Erythroblast (primary cell): ENCODE measurements at places on chromosomes 3 and 15.

DNA sequence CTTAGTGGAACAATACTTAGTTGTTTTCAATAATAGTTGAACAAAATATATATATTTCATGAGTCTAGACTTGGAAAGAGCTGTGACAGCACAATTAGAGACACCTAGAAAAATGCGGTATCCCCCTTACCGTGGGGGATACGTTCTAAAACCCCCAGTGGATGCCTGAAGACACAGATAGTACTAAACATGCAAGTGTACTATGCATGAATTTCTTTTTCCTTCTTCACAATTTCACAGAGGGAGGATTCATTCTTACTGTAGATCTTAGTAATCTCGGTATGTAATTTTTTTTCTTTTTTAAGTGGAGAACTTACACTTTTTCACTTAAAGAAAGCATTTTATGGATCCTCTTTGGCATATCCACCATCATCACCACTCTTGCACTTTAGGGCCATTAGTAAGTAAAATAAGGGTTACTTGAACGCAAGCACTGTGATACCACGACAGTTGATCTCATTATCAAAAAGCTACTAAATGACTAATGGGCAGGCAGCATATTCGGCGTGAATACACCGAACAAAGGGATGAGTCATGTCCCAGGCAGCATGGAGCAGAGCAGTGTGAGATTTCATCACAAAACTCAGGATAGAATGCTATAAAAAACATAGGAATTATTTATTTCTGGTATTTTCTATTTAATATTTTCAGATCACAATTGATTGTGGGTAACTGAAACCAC is 72.3 kb upstream of the ZNF280D start:
- DNase-seq: peak; percentile 17

DNA sequence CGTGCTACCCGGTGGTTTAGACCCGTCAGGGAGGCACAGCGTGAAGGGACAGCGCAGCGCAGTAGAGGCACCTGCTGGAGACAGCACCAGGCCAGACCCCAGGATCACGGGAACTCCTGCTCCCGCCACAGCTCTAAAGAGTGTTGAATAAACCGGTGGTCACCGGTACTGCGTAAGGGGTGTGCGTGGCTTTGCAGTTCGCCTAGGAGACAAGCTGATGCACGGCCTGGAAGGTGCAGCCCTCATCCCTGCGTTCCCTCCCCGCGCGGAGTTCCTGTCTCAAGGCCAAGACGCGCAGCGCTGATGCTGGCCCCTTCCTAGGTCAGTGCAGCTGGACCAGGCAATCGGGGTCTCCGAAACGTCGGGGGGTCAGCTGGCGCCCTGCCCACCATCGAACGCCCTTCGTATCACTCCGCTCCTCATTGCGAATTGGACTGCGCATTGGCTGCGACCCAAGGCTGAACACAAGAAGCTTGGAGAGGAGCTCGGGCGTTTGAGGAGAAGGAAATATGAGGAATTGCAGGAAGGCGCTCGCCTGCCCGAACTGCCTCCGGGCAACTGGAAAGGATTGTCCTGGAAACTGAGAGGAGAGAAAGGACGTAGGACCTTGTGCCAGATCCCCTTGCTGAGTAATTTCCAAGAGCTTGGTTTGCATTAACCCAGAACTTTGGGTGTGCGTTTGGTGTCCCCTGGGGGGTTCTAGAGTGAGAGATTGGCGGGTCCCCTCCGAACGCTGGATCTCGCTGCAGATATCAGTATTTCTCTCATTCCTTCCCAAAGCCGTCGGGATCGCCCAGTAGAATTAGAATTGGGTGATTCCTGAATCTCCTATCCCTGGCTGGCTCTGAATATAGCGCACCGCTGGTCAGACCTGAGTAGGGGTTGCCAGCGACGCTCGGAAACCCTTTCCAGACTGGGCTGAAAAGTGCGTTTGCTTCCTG is 2.3 kb upstream of the SOX14 start:
- DNase-seq: no peak

GRCh38 chr3:127729556-127730056 is 56.9 kb downstream of the ABTB1 start:
- no peak for DNase-seq

DNA sequence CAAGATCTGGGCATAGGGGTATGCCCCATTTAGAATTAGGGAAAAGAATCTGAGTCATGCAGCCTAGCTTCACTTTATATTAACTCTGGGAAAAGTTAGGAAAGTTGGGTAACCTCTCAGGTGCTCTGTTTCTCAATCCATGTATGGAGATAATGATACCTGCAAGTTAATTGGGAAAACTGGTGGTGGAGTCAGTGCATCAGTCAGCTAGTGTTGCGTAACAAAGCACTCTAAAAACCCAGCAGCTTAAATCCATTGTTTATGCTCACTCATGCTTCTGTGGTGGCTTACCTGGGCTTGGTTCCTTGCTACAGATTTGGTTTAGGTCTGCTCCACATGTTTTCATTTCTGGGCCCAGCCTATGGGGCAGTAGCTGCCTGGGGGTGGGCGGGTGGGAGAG is 91.0 kb downstream of the SMAD3 start:
- DNase-seq: no peak

DNA sequence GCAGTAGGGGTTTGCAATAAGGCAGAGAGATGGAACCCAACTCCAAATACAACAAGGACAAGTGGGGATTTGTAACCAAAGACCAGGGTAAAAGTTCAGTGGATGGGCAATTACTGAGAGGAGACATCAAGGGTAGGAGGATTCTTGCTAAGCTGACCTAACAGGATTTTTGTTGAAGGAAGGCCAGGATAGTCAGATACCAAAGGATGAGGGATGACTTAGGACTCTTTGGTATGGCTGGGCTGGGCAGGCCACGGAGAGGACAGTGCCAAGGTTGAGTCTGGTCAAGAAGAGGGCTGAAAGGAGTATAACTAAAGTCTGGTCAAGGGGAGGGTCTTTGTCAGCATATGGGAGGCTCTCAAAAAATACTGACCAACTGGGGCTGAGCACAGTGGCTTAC is 85.3 kb upstream of the UBE2E2 start:
- no peak for DNase-seq

- no peak for DNase-seq
These were observed 363.4 kb upstream of the C2CD4B start for GRCh38 chr15:62528505-62528904.

GRCh38 chr3:13514639-13515435 is 34.1 kb upstream of the FBLN2 start:
- DNase-seq: no peak

DNA sequence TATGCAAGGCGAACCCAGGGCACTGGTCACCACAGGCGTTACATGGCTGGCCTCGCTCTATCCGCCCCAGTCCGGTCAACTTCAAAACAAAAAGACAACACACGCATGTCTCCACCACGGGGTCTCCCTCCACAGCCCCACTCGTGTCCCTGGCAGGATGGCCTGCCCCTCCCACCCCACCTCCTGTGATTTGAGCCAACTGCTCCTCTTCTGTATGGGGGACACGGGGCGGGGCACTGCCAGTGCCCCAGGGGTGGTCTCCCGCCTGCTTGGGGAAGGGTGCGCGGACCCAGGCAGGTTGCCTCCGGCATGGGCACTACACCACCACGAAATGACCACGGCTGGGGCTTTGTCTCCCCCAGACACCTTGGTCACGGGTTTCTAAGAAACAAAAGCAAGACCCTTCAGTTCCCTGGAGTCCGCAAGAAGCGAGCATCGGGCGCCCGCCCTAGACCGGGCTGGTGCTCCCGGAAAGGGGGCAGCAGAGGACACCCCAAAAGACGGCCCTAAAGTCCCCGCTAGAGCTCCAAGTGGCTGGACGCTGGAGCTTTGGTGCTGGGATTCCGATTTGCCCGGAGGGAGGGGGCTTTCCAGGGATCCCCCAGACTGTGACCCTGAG is 219.3 kb upstream of the PRICKLE2 start:
- DNase-seq: no peak

DNA sequence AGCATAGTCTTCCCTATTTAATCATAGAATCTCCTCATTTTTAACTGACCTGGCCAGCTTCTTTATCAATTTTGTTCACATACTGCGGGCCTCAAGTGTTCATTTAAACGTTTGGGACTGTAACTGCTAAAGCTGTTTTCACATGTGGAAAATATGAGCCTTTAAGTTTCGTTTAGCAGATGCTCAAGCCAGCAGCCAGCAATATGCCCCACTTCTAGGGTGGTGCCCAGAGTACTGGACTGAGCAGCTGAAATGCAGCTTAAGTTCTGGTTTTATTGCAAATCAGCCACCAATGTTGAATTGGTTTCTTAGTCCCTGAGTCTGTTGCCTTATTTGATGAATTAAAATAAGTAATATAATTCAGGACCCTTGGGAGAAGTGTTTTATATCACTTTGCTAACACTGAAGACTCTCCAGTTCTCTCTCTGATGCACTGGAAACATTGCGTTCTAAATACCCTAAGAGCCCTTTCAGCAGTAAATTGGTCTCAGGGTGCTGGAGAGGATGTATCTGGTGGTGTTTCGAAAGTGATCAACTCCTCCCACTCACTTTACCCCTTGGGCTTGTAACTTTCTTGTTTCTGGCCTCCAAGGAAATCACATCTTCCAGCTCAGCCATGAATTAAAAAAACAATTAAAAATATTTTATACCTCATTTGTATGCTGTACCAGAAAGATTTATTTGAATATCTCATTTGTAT is 61.7 kb downstream of the B3GALNT1 start:
- DNase-seq: peak; percentile 6

GRCh38 chr15:62115847-62116246 is 49.1 kb downstream of the C2CD4A start:
- DNase-seq: no peak

- DNase-seq: no peak
These were observed 202.6 kb upstream of the ATP10A start for GRCh38 chr15:26065723-26066122.

DNA sequence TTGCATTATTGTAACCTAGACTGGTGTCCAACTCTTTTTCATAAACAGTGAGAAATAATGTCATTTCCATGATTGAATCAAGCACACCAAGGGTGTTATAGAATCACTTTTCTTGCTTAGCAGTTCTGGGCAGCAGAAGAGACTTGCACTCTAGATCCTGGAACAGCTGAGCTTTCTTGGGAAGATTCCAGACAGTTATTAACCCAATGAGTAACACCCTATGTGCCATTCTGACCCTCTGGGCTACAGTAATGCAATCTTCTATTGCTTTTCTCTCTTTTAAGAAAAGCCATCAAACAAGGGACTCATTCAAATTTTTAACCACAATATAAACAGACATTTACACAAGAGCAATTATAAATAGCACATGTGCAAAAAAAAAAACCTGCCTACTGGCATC is 39.3 kb upstream of the USP3 start:
- no peak for DNase-seq

- DNase-seq: no peak
These were observed 2.4 kb downstream of the GCHFR start for GRCh38 chr15:40766194-40766815.

- no peak for DNase-seq
These were observed 329.0 kb upstream of the SEMA6D start for GRCh38 chr15:47388299-47388698.

DNA sequence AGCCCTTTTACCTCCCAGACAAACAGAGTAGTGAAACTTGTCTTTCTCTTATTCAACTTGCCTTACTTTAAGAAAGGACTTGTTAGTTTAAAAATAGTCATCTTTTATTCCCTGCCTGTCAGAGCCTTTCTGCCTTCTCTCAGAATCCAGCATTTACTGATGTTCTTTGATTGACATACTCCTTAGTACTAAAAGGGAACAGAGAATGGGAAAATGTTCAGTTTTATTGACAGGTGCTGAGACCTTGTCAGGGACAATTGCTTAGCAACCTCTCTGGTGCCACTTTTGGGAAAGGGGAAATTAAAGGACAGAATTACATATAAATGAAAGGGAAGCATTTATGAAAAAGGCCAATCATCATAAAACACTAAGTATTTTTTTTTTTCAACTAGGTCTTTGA is 378.3 kb downstream of the PDCD6IP start:
- no peak for DNase-seq

DNA sequence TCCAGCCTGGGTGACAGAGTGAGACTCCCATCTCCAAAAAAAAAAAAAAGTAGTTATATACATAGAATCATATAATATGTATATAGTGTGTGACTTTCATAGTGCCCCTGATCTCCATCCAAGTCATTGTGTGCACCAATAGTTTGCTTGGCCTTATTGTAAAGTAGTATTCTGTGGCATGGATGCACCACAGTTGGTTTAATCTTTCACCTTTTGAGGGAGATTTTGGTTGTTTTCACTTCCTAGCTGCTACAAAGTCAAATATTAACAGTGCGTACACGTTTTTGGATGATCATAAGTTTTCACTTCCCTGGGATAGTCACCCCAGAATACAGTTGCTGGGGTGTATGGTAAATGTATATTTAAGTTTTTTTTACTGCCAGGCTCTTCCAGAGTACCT is 162.8 kb downstream of the PTPRG start:
- no peak for DNase-seq

DNA sequence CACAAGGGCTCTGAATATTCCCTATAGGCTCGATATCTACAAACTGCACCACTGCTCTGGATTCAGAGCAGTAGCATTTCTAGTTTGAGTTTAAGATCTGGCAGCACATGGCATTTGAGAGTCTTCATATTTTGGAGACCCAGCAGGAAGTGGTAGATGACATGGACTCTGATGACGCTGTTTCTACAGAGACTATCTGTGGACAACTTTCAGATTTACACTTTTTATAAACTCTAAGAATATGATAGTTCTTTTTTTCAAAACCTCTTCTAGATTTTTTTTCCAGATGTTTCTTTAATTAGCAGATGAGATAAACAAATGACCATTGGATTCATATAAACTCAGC is 35.8 kb downstream of the ARMC8 start:
- DNase-seq: no peak

GRCh38 chr3:142586803-142587406 is 8.4 kb upstream of the ATR start:
- peak; percentile 76 for DNase-seq

DNA sequence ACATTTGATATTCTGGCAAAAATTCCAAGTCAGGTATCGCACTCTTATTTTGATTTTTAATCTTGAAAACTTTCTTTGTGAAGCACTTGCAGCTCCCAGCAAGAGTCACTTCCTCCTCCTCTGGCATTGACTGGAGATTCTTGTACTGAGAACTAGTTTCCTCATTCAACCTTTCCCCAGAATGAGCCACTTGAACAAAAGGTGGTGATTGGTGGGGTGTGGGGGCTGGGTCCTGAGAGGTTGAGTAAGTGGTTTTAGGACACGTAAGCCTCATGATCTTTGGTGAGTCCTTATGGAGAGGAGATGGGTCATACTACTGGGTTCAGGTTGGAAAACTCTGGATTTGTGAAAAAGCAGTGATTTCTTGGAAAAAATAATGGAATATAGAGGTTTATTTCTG is 32.3 kb upstream of the ONECUT1 start:
- DNase-seq: no peak

DNA sequence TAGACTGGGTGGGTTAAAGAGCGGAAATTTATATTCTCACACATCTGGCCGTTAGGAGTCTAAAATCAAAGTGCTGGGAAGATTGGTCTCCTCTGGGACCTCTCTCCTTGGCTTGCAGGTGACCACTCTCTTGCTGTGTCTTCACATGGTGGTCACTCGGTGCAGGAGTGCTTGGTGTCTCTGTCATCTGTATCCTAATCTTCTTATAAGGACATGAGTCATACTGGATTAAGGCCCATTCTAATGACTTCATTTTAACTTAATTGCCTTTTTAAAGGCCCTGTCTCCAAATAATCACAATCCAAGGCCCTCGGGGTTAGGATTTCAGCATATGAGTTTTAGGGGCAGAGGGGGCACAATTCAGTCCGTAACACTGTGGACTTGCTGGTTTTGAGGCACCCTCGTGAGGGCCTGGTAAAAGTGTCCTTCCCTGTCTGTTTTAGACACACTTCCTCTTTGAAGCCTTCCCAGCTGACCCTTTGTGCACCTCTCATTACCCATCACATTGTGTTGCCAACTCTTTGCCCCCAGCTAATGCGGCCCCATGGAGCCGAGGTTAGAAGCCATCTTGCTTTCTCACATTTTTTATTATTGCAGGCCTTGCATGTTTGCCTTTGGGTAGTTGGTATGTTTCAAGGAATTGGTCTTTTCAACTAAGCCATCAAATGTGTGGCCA is 3.2 kb downstream of the XYLB start:
- no peak for DNase-seq
